ENCODE measurements at places on chromosomes 12 and 14.

DNA sequence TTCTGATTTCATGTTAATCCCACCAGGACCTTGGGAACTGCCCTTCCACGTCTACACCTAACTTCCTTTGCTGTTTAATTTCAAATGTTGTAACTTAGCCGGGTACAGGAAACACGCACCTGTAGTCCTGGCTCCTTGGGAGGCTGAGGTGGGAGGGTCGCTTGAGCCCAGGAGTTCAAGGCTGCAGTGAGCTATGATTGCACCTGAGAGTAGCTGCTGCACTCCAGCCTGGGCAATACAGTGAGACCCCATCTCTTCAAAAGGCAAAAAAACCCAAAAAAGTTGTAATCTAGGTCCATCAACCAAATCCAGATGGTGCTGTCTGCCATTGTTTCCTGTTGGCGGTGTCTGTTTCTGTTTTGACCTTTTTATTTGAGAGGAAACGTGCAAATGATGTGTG is 14.5 kb downstream of the BCL7A start:
- DNase-seq: no peak

DNA sequence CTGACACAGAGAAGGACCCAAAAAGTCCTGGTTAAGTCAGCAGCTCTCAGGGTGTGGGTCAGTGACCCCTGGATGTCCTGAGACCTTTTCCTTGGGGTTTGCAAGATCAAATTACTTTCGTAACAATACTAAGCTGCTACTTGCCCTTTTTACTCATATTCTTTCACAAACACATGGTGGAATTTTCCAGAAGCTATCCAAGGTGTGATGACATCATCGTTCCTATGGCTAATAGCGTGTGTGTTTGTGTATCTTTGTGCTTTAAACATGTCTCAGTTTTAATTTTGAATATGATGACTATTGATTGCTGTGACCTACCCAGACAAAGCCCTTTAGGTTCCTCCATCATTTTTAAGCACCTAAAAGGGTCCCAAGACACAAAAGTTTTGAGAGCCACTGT is 176.2 kb downstream of the PHETA1 start:
- DNase-seq: no peak

DNA sequence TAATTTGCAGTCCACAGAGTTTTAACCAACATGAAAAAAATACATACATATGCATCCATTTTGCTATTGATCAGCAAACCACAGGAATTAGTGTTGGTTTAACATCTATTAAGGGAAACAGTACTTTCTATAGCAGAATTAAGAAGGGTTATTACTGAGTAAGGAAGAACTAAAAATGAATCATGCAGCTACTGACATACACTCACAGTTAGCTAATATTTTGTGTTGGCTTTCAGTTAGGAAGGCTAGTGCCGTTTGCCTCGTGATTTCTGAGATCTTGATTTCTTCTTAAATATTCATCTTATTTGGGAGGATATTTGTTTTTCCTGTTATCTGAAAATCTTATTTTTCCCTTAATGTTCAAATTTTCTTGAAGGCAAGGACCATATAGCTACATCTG is 423.4 kb downstream of the NOVA1 start:
- DNase-seq: no peak

GRCh38 chr12:104667139-104667538 is 210.4 kb downstream of the CHST11 start:
- DNase-seq: no peak

- DNase-seq: no peak
These were observed 536 bp downstream of the TM7SF3 start for GRCh38 chr12:27013611-27014084.

GRCh38 chr12:12744546-12745305 is 27.6 kb downstream of the CDKN1B start:
- no peak for DNase-seq

DNA sequence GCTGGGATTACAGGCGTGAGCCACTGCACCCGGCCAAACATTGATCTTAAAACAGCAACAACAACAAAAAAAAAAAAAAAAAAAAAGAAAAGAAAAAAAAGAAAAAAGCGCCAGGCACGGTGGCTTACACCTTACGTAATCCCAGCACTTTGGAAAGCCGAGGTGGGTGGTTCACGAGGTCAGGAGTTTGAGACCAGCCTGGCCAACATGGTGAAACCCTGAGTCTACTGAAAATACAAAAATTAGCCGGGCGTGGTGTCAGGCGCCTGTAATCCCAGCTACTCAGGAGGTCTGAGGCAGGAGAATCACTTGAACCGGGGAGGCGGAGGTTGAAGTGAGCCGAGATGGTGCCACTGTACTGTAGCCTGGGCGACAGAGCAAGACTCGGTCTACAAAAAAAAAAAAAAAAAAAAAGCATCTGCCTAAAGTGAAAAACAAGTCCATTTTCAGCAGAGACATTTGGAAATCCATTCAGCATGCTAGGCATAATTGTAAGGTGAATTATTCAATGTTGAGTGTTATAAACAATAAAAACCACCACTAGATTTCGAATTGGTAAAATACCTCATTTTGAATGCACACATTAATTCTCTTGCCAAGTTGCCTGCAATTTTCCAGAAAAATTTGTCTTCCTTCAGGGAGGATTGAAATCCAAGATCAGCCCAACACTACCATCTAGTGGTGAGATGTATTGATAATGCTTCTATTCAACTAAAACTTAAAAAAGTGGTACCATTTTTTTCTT is 8.0 kb upstream of the CERS5 start:
- no peak for DNase-seq

DNA sequence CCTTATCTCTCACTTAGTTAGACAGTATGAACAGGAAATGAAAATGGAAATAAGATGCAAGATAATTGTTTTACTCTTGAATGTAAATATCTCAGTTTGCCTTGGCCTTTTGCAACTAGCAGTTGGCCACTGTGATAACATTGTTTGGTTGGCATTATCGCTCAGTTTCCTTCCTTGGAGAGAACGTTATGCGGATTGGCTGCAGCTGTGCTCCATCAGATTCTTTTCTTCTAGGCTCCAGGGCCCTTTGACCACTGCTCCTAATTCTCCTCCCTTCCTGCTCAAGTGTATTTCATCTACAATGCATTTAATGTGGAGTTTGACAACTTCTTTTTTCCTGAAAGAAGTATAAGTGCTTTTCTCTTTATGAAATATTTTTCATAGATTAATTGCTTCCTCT is 284.2 kb downstream of the ADAMTS20 start:
- no peak for DNase-seq

GRCh38 chr14:72792051-72792788 is 101.7 kb downstream of the DPF3 start:
- no peak for DNase-seq

DNA sequence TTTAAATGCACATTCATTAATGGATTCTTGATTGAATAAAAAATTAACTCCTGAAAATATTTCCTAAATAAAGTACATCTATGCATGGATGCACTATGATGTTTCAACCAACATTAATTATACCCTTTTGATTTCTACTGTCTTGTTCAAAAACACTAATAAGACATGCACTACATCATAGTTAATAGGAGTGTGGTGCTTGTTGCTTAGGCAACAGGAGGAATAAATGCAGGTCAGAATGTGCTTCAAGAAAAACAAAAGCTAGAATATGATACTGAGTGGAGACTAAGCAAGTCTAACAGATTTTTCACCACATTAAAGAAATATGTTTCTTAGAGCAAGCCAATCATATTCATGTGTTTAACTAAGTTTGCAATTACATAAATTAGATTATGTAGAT is 495.8 kb upstream of the GARIN6 start:
- DNase-seq: no peak

DNA sequence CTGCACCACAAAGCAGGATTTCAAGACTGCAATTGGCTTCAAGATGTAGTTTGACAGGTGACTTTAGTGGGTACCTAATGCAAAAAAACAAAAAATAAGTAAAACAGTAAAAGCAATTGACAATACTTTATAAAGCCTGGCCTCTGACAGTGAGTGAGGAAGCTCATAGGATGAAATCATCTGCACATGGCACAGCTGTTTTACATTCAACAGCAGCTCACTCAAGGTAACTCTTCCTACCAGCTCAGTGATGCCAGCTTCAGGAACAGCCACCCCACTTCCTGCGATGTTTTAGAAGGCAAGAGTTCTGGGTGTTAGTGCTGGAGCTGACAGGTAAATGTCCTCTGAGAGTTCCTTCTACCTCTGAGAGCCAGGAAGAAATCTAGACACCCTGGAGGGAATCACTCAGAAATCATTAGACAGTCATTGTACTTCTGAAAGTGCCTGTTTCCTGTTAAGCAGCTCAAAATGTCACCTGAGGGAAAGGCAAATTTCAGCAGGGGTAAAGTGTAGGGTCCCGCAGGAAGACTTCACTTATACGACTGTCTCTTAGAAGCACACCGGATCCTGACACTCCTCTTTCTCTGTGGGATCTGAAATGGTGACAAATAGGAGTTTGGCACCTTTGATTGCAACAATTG is 99.9 kb downstream of the FOXN3 start:
- no peak for DNase-seq

- DNase-seq: no peak
These were observed 64.1 kb downstream of the SYNE3 start for GRCh38 chr14:95452176-95452892.

DNA sequence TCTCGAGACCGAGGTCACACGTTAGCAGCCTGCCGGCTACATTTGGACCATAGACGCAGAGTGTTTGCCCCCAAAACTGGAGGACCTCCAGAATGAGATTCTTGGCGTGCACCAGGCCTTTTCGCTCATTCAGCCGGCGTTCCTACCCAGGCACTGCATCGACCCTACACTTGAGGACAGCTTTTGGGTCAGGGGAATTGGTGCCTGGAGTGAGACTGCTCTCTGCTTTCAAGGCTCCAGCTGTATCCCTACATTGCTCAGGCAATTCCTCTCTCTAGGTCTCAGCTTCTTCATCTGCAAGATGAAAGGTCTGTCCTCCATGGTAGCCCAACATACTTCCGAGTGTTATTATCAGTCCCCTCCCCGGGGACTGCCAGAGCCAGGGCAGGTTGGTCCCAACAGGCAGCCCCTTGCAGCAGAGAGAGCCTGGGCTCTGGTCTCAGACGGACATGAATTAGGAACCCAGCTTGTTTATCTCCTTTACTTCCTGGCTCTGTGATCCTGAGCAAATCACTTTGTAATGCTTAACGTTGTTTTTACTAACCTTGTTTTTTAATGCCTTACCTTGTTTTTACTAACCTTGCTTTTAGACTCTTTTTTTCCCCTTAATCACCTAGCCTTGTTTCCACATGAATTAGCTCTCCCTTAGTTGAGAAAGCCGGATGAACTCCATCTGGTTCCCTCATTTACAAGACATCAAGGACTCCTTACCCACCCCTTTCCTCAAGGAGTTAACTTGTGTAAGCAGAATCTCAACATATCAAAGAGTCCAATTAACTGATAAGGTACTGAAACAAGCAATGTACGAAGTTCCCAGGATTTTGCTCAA is 892 bp downstream of the TCHP start:
- DNase-seq: no peak

DNA sequence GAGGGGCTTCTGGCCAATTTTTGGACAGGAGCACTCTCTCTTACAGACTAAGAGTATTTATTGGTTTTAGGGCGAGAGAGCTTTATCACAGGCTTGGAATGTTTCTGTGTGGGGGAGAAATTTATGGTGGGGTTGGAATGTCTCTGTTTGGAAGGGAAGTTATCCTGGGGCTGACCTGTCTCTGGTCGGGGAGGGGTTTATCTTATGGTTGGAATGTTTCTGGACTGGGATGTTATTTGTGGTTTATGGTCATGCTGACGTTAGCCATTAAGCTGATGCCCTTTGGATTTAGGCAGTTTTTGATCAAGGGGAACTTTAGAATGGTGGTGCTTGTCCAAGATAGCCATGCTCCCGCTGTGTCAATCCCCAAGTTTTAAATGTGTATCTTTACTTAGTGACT is 614.8 kb downstream of the DIO2 start:
- no peak for DNase-seq

DNA sequence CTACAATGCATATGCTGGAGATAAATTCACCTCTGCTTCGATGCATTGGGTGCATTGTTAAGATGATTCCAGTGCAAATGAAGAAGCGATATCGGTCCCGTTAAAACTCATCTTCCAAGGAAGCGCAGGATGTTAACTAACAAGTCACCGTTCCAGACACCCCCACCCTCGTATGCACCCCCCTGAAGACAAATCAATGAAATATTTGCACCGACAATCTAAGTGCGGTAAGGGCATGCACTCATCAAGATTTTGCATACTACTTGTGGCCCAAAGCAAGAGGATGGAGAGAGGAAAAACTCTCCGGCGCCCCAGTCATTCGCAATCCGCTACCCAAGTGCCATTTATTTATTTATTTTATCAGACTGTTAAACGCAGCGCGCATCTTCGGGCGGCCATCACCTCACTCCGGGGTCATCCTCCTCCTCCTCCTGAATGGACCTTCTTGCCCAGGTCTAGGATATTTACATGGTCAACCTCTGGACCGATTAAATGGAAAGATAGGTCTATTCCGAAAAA is 1.2 kb downstream of the NOVA1 start:
- DNase-seq: no peak

DNA sequence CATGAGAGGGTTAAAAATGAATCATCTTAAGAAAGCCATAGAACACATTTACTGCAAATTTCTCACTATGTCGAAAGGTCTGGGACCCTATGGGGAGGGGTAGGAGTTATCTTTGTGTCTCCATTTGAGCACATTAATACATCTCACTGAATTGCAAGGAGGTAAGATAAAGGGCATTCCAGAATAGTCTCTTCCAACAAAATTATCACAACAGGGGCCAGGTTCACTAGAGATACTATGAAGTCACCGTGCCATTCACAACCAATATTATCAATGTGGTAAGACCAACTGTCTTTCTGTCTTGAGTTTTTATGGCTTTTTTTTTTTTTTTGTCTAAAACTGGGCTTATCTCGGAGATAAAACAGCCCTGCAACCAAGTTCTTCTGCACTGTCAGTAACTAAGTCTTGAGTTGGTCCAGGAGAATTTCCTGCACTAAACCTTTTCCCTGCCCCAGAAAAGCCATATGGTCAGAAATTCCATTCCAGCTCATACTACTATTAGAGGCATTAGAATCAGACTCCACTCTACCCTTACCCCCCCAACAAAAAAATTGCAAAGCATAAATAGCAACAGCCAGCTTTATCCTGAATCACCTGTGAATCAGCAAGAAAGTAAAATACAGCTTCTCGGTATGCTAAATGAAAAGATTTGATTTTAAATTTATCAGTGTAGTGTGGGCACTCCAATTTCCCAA is 79.7 kb downstream of the PTPRR start:
- DNase-seq: no peak

All from stimulated activated CD4-positive, alpha-beta T cell treated with anti-CD3 and anti-CD28 coated beads, Interleukin-4, amount 100 ng/mL, for 4 hours (primary cell).